ENCODE measurements at places on chromosomes 11 and 22.

DNA sequence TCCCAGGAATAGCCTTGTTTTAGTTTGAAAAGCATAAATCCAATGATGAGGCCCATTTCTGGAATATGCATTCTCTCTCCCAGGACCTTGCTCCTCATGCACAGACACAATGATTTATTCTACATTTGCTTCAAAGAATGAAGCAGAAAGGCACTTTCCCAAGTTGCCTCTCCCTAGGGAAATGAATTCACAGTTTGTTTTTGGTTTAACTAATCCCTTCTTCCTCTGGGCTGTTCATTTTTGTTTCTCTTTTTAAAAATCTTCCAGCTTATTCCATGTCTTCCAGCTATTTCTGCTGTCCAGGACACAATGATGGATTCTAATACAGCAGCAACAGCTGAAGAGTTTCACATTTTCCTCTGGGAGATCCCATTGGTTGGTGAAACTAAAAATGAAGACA lies 1529.2 kb upstream of the TENM4 start:
- H3K36me3 ChIP-seq = no peaks in the 10 kb centered on the region
- no peak overlapping the region for H3K4me3 ChIP-seq
- H3K4me1 ChIP-seq = no peaks in the 10 kb centered on the region
- no peak overlapping the region for H3K27ac ChIP-seq
- no peaks in the 10 kb centered on the region for H3K27me3 ChIP-seq

GRCh38 chr11:128472128-128473089 lies 114.9 kb downstream of the ETS1 start:
- 0 out of 2 replicates have a peak, but pooled peaks cover 1% of the 10 kb centered on the region for H3K4me1 ChIP-seq
- H3K4me3 ChIP-seq = no peak overlapping the region
- no peak for DNase-seq
- no peak overlapping the region for H3K27ac ChIP-seq
- no peaks in the 10 kb centered on the region for H3K36me3 ChIP-seq

DNA sequence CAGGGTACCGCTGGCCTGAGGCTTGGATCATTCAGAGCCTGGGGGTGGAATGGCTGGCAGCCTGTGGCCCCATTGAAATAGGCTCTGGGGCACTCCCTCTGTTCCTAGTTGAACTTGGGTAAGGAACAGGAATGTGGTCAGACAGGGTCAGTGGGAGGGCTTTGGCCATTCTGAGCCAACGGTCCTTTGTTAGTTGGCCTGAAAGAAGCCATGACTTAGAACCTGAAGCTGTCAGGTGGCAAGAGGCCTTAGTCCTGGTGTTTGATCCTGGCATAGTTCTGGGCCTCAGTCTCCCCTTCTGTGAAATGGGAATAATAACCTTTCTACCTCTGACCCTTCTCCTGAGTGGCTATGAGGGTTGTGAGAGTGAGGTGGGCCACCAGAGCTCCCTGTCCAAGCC lies 8.3 kb downstream of the PGAP2 start:
- no peaks in the 10 kb centered on the region for H3K27me3 ChIP-seq
- no peak overlapping the region for H3K27ac ChIP-seq
- H3K36me3 ChIP-seq = no peaks in the 10 kb centered on the region
- no peak for DNase-seq
- H3K4me3 ChIP-seq = no peak overlapping the region

DNA sequence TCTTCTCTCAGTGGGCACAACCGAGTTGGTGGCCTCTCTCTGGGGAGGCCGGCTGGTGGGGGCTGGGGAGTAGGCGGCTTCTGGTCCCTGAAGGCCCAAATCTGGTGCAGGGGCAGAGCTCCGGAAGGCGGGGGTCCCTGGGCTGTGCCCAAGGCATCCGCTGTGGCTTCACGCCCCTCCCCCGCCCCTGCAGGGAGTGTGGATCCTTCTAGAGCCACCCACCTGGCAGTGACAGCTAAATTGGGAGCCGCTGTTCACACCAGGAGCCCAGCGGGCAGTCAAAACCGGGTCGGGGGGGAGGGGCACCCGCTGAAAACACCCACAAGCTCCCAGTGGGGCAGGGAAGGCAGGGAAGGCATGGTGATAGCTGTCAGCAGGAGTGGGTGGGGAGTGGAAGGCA lies 4.6 kb upstream of the RTN4R start:
- DNase-seq = no peak
- no peak overlapping the region for H3K27ac ChIP-seq

GRCh38 chr22:40397396-40397795 lies 27.0 kb downstream of the SGSM3 start:
- no peak overlapping the region for H3K4me3 ChIP-seq
- no peaks in the 10 kb centered on the region for H3K4me1 ChIP-seq
- H3K36me3 ChIP-seq = peaks cover 2% of the 10 kb centered on the region
- no peak for DNase-seq
- no peaks in the 10 kb centered on the region for H3K27me3 ChIP-seq

DNA sequence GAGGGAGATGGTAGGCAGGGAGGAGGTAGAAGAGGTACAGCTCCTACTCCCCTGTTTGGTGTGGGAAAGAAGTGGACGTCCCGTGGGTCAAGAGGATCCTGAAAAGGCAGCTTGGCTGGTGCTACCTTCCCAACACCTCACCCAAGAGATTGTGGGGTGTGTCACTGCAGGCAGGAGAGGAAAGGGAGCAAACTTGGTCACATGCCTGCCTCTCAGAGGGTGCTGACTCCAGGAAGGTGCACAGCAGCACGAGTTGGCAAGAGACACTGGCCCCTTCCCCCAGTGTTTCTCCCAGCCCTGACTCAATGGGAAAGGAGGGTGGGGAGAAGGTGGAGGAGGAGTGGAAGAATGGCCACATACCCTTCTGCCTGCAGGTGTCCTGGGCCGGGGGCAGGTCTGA lies 99.6 kb downstream of the CSNK2A3 start:
- H3K27me3 ChIP-seq = no peaks in the 10 kb centered on the region
- H3K4me3 ChIP-seq = no peak overlapping the region
- no peak overlapping the region for H3K27ac ChIP-seq
- H3K36me3 ChIP-seq = no peaks in the 10 kb centered on the region
- H3K4me1 ChIP-seq = no peaks in the 10 kb centered on the region

DNA sequence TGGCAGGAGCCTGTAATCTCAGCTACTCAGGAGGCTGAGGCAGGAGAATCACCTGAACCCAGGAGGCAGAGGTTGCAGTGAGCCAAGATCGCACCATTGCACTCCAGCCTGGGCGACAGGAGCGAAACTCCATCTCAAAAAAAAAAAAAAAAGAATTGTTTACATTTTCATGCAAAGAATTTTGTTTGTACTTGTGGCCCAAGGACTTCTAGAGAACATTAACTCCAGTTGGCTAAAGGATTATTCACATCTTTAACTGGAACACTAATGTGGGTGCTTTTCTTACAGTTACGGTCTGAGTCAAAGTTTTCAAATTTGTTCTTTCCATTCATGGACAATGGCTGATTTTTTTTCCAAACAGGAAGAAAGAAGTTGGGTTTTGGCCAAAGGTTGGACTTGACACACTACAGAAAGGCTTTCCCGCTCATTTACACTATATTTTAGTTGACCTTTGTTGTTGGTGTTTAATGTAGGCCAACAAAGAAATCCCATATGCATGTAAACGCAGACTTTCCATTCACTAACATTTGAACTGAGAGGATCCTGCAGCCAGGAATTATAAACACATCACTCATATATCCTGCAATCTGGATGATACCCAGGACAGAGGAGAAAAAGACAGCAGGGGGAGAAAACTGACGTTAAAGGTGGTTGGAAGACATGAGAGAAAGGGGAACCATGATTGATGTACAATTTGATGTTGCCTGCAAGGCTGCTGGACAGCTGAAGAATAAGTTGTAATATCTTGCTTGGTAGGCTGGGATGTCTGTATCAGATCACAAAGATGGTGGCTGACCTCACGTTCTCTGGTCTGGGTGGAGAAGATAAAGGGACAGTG lies 13.1 kb downstream of the POU2AF1 start:
- no peaks in the 10 kb centered on the region for H3K27me3 ChIP-seq
- no peaks in the 10 kb centered on the region for H3K4me1 ChIP-seq
- H3K36me3 ChIP-seq = no peaks in the 10 kb centered on the region
- DNase-seq = no peak
- no peak overlapping the region for H3K27ac ChIP-seq

DNA sequence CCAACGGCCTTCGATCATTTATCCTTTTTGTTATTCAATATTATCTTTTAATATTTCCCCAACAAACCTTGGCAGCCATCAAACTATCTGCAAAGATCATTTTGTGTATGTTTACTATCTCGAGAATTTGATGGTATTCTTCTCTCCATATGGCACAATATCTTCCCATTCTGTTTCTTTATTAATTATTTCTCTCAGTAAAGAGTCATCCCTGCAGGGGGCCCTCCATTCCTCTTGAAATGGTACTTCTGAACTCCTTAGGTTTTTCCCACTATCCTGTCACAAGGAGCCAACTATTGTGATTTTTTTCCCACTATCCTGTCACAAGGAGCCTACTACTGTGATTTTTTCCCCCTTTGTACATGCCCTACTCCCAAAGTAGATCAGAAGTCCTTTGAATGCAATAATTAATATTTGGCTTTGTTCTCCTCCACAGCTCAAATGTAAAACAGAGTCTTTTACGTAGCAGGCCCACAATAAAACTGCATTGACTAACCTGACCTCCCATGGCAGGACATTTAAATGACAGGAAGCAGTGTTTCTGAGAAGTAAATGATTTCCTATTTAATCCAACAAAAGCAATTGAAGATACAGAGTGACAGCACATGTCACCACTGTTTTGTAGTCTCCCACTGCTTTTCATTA lies 43.3 kb downstream of the PDGFD start:
- no peak overlapping the region for H3K4me3 ChIP-seq
- no peaks in the 10 kb centered on the region for H3K27me3 ChIP-seq
- H3K4me1 ChIP-seq = peaks cover 1% of the 10 kb centered on the region
- no peak overlapping the region for H3K27ac ChIP-seq
- DNase-seq = no peak

DNA sequence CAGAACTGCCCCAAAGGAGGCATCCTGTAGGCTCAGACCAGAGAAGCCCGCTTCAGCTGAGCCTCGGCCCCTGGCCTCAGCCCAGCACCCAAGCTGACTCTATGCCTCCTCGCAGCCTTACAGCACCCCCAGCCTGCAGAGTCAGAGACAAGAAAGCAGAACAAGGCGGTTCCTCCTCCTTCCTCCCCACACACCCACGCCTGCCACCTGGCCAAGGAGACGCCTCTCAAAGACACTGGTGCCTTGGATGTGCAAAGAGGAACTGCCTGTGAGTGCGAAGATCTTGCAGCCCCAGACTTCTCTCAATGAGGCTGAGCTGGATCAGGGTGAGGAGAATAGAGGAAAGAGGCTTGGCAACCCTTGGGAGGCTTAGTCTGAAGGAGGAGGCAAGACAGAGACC lies 60.2 kb downstream of the PDE2A start:
- H3K36me3 ChIP-seq = no peaks in the 10 kb centered on the region
- no peaks in the 10 kb centered on the region for H3K4me1 ChIP-seq
- no peak for DNase-seq
- no peak overlapping the region for H3K4me3 ChIP-seq

GRCh38 chr11:107882095-107882820 lies 23.7 kb upstream of the SLC35F2 start:
- H3K36me3 ChIP-seq = no peaks in the 10 kb centered on the region
- no peak overlapping the region for H3K27ac ChIP-seq
- H3K4me3 ChIP-seq = no peak overlapping the region
- no peak for DNase-seq
- H3K4me1 ChIP-seq = no peaks in the 10 kb centered on the region

GRCh38 chr11:48242501-48242900 lies 2.4 kb upstream of the OR4X2 start:
- H3K27ac ChIP-seq = no peak overlapping the region
- H3K4me3 ChIP-seq = no peak overlapping the region
- no peaks in the 10 kb centered on the region for H3K27me3 ChIP-seq
- no peaks in the 10 kb centered on the region for H3K36me3 ChIP-seq

GRCh38 chr11:27246925-27247324 lies 116.1 kb downstream of the CCDC34 start:
- no peak overlapping the region for H3K27ac ChIP-seq
- peaks cover 4% of the 10 kb centered on the region for H3K4me1 ChIP-seq

DNA sequence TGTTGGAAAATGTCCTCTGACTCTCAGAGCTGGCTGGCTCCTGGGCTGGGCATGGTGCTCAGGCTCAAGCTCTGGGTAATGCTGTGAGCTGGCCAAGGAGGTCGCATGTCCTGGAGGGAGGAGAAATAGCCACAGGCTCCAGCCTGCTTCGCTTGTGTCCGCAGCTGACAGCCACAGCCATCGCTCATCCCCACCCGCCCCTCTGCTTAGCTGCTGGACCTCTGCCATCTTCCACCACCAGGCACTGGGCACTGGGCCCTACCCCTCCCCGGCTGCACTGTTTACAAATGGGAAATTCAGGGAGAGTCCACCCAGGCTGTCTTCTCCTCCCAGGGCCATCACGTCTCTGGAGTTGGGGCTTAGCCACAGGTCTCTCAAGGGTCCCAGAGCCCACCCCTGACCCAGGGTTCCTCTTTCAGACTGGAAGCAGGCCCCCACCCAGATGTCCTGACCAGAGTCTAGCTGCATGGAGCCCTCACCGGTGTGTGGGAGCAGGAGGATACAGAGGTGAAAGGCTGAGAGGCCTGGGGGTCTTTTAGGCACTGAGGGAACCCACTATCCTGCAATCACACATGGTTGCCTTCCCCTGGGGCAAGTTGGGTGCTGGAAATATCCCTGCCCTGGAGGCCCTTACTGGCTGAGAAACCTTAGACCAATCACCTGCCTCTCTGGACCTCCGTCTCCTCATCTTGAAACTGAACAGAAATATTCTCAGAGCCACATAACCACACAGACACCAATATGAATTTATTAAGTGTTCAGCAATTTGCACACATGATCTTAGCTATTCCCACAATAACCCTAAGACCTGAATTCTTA lies 62.7 kb downstream of the CD82 start:
- no peaks in the 10 kb centered on the region for H3K4me1 ChIP-seq
- no peaks in the 10 kb centered on the region for H3K36me3 ChIP-seq
- H3K4me3 ChIP-seq = no peak overlapping the region
- H3K27ac ChIP-seq = no peak overlapping the region
- H3K27me3 ChIP-seq = no peaks in the 10 kb centered on the region
- DNase-seq = no peak

- no peak for DNase-seq
- no peaks in the 10 kb centered on the region for H3K36me3 ChIP-seq
- no peak overlapping the region for H3K27ac ChIP-seq
- H3K4me1 ChIP-seq = no peaks in the 10 kb centered on the region
- no peaks in the 10 kb centered on the region for H3K27me3 ChIP-seq
Measured at GRCh38 chr11:84273541-84273940, 987.4 kb upstream of the CCDC90B start.

- no peaks in the 10 kb centered on the region for H3K27me3 ChIP-seq
- no peak for DNase-seq
- H3K27ac ChIP-seq = no peak overlapping the region
- no peak overlapping the region for H3K4me3 ChIP-seq
Measured at GRCh38 chr11:102225689-102226568, 91.4 kb upstream of the BIRC3 start.

DNA sequence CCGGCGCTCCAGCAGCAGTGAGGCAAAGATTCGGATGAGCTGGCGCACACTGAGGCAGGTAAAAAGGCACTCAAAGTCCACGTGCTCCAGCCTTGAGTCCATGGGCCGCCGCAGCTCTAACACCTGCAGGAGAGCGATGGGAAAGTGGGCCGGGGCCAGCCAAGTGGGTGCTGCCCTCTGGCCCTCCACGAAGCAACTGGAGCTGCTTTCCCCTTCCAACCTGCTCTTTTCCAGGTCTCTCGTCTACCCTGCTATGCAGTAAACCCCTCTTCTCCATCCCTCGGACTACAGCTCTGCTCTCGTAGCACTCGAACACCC lies 20.0 kb downstream of the RPL27A start:
- DNase-seq = no peak
- no peaks in the 10 kb centered on the region for H3K27me3 ChIP-seq
- H3K36me3 ChIP-seq = no peaks in the 10 kb centered on the region
- no peak overlapping the region for H3K4me3 ChIP-seq
- peaks cover 14% of the 10 kb centered on the region for H3K4me1 ChIP-seq
- no peak overlapping the region for H3K27ac ChIP-seq

- no peak overlapping the region for H3K4me3 ChIP-seq
- H3K4me1 ChIP-seq = peaks cover 3% of the 10 kb centered on the region
- no peak overlapping the region for H3K27ac ChIP-seq
- no peaks in the 10 kb centered on the region for H3K27me3 ChIP-seq
- no peaks in the 10 kb centered on the region for H3K36me3 ChIP-seq
Measured at GRCh38 chr22:33984211-33984610, 63.9 kb upstream of the LARGE1 start.

Measured in iPS DF 6.9 (cell line).